Activated T-helper 2 cell treated with anti-CD3 and anti-CD28 coated beads, Interferon-gamma antibody, Interleukin-2, Interleukin-4, amounts not matched to agents 10 μg/mL and 5 μg/mL and 100 μg/mL, durations not matched to agents 14 hours and 24 hours and 36 hours (primary cell): ENCODE measurements at places on chromosomes 7 and 10.

- DNase-seq = no peak
Observed at GRCh38 chr7:155570171-155570958, 24.0 kb upstream of the CNPY1 start.

GRCh38 chr10:95266674-95267095 lies 24.1 kb downstream of the PDLIM1 start:
- DNase-seq = no peak

GRCh38 chr10:65235266-65235665 lies 1690.6 kb upstream of the LRRTM3 start:
- DNase-seq = no peak

DNA sequence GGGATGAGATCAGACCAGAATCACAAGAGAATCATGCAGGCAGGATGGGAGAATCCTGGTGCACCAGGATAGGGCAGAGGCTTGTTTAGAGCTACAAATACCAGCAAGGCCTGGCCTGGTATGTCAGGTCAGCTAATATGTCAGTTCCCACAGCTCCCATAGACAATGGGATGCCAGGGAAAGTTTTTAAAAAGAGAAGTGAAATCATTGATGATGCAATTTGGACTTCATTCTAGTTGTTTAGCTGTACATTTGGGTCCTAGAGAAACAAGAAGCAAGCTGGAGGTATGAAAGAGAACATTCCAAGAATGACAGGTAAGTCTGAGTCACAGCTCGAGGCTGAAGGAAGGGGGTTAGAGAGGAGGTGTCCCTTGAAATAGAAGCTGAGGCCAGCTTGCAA lies 45.2 kb downstream of the GPR141 start:
- DNase-seq = no peak

DNA sequence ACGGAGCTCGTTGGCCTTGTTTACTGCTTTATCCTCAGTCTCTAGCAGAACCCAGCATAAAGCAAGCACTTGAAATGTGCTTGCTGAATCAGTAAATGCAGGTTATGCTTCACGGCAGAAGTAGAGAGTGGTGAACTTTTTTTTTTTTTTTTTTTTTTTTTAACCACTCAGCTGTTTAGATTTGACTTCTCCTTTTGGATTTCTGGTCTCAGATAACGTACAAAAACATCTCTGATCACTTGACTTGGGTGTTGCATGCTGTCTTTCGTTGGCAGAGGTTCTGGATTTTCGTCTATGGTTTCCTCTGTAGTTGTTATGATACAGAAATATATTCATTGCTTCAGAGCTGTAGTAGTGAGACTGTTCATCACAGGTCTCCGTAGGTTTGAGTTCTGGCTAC lies 242.5 kb upstream of the HABP2 start:
- DNase-seq = no peak

GRCh38 chr7:28573059-28573553 lies 160.8 kb downstream of the CREB5 start:
- no peak for DNase-seq

DNA sequence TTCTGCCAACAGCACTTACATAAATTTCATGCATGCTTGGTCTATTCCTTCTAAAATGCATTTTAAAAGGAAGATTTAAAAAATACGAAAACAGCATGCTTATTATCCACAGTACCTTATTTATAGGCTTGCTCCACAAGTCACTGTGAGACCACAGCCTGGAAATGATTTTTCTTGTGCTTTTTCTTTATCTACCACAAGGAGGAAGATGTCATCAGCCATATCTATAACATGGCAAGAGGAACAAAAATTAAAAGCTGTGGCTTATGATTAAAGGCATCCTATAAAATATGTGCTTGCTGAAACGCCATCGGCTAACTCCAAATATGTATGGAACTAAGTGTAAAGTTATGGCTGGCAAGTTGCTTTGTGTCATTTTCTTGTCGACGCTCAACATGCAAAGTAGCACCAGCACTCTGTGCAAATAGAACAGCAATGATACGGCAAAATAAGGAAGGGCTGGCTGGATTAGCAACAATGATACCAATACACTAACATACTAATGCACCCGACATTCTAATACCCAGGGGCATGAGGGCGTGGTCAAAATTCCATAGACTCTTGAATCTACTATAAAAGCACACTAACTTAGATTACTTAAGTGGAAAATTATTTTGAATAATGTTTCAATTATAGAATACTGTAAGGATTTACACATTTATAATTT lies 41.2 kb upstream of the AKR1E2 start:
- no peak for DNase-seq

DNA sequence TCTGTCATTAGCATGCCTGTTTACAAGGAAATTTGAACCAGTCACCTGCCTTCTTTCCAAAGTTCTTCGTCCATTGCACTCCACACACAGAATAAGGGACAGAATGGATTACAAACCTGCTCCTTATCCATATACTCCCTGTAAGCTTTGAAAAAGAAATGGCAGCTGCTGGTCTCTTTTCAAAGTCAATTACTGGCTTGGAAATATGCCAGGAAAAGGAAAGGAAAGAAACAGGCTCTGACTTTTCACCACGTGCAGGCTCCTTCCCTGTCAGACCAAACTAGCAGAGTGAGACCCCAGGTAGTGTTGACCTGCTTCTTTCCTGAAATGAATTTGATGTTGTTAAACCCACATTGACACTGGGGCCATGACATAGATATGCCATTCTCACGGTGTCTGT lies 84.5 kb downstream of the LHFPL3 start:
- DNase-seq = no peak

GRCh38 chr10:21191512-21191911 lies 294.4 kb upstream of the NEBL start:
- no peak for DNase-seq

DNA sequence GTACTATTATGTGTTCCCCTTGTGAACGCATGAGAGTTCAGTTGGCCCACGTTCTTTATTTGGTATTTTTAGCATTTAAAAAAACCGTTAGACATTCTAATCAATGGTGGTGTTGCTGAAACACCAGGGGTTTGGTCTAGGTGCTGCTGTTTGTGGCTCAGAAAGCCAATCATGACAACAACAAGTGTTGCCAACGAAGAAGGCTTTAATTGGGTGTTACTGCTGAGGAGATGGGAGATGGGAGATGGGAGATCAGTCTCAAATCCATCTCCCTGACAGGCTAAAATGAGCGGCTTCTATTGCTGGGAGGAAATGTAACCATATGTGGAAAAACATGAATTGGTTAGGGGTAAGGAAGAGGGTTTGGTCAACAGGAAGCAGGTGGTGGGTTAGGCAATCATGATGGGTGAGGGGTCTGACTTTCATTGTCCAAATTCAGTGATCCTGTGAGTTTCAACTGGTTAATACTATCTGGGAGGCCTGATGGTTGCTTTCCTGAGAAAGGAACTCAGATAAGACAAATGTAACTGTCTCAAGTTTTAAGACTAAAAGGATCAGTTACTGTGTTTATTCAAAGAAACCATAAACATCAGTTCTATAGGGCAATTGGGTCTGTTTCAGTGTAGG lies 4.6 kb upstream of the ZNF425 start:
- no peak for DNase-seq

DNA sequence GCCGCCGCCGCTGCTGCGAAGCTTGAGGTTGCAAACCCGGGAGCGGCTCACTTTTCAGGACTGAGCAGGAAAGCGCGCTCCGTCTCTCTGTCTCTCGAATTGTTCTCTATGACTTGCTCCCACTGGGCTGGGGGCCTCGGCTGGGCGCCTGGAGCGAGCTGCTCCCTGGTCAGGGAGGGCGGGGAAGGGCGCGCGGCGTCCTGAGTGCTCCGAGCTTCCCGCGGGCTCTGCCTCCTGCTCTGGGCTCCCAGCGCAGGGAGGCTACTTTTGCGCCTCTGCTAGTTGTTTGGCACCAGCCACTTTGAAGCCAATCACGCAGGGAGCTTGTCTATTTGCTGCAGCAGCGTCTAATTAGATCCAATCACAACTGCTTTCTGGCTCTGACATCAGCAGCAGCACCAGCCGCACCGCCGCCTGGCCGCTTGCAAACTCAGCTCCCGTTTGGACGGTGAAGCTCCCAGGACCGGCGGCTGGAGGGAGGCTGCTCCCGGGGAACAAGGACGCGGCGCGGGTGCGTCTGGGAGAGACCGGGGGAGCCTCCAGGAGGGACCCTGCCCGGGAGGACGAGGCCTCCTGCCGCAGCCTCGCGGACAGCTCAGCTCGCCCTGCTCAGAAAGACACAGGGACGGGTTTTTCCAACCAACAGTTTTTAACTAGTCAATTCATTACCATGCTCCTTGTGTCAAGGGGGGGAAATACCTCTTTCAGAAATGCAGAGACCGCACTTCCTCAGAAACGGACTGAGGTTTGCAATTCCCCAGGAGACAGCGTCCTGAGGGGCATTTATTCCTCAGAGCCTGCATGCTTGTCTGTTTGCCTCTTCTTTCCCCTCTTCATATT lies at the start of gene ADARB2:
TSS of gene ADARB2 (minus strand) at position 304 of the 840 bp plus-strand sequence.
- DNase-seq = no peak

DNA sequence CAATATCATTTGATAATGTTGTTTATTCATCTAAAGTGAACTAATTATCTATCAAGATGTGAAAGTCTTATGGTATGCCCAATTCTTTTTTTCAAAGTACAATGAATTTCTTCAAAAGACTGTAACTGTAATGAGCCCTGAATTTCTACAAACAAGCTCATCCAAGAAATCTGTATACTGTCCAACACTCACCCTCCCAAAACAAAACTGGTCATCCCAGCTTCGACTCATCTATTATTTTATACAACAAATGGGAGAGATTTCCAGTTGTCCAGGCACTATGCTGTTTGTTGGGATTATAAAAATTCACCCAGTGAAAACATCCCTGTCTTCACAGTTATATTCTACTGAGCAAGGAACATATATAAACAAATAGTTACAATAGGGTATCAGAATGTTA lies 806.9 kb downstream of the TNS3 start:
- no peak for DNase-seq
